Fibroblast of mammary gland (primary cell): ENCODE measurements at places on chromosomes 1 and 21.
A peak's percentile ranks its signal among the peaks of the same experiment; 100 is the strongest.

DNA sequence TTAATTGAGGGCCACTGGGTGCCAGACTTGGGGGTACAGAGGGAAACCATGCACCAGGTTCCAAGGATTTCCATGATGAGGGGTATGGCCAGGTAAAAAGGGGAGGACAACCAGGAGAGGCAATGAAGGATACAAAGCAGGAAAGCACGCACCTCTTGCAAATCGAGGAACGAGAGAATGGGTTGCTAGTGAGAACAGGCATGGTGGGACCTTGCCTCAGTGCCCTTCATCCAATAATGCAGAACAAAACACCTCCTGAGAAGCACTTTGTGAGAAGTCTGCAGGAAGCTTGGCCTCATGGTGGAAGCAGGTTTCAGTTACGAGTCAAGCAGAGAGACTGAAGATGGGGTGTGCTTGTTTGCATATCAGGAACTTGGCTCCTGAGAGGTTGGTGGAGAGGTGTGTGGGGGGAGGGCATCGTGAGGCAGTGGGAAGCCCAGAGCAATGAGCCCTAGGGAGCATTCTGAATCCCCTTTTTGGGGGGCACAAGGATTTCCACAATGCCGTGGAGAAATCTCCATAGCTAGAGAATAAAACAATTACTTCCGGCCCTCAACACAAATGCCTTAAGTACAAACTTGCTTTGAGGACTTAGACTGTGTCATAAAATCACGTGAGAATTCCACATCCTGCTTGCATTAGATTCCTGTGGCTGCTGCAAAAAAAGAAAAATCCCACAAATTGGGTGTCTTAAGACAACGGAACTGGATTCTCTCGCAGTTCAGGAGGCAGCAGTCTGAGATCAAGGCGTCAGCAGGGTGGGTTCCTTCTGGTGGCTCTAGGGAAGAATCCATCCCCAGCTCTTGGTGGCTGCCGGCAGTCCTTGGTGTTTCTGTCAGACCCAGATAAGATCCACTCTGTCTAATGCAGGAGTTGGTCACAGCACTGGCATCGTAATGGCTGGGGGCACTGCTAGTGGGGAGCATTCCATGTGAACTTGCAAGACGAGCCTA lies 54.9 kb upstream of the BACE2 start:
- peak; percentile 67 for DNase-seq

DNA sequence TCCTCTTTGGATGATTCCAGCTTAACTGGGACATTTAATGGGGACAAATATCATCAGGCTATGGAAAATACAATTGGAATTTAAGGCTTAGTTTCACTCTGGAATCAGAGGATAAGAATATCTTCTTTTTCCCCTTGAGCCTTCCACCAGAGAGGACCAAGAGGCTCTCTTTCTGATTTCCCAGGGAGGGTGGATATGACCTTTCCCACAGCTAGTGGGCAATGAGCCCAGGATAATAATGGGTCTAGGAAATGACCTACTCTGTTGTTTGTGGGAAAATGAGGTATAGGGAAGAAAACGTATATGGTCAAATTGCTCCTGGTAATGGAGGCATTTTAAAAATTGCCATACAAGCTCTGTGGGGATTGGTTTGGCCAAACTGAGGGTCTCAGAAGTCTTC lies 1.9 kb downstream of the OR6Y1 start:
- no peak for DNase-seq

- DNase-seq, result no peak
These were observed 2.9 kb downstream of the EIF2D start for GRCh38 chr1:206609229-206609991.

- DNase-seq, result no peak
These were observed 144.0 kb downstream of the ZNF281 start for GRCh38 chr1:200265881-200266280.

- DNase-seq, result no peak
These were observed 2.1 kb downstream of the EIF3I start for GRCh38 chr1:32224285-32224684.

- DNase-seq, result no peak
These were observed 61.6 kb downstream of the COL18A1 start for GRCh38 chr21:45466330-45467220.

- peak; percentile 48 for DNase-seq
These were observed 8.2 kb upstream of the ST6GALNAC3 start for GRCh38 chr1:76066394-76066793.

DNA sequence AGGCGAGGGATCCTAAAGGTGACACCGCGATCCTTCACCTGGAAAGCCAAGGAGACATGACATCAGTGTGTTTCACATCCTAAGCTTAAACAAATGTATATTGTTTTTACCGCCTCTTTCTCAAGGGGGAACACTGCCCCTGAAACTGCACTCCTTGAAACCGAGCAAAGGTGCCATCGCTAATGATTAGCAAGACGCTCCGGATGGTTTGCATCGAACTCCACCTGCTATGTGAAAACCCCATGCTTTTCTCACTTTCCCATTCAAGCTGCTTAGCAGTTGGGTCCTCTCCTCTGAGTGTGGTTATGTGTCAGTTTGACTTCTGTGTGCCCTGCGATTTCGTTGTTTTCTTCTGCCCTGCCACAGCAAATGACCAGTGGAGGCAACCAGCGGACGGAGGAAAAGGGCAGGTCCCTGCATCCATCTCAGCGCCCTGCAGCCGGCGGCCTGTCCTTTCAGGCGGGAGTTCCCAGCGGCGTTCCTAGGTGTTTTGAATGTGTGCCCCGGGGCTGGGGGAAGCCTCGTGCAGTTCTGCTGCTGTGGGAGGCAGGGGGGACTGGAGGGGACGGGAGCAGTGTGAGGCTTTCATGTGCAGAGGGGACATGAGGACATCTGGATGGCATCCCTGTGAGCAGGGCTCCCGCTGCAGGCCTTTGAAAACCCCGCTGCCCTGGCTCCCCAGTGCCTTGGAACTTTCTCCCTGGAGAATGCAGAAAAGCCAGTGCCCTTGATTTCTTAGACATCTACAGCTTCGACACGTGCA lies 16.1 kb downstream of the ZBTB18 start:
- no peak for DNase-seq

DNA sequence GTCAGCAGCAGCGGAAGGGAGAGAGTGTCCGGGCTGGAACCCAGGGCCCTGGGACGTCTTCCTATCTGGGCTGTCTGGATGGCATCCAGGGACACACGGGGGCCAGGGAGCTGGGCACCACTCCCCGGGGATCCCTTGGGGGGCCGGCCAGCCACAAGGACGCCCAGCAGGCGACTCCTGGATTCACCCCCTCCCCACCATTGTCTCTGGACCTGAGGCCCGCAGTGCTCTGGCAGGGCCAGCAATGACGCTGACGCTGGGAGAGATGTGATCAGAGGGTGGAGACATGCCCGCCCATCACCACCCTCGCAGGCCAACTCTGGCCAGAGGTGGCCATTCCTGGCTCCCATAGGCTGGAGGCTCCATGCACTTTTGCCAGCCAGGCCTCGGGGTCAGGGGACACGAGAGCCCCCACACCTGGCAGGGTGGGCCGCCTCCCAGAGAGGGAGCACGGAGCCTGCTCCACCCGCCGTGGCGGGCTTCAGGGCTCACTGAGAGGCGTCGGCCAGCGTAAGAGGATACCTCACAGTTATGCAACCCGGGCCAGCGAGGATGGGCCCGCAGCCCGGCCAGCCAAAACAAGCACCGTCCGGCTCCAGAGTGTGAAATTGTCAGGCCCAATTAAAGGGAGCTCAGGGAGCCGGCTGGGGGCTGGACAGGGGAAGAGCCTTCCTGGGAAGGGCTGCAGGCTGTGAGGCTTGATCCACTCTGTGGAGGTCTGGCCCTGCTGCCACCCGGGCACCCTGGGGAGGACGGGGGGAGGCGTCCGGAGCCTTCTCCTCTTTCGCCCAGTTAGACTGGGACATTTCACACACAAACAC lies 10.3 kb downstream of the ACTRT2 start:
- DNase-seq, result no peak

GRCh38 chr1:110208916-110209645 lies 1.0 kb upstream of the KCNC4 start:
- DNase-seq, result no peak

DNA sequence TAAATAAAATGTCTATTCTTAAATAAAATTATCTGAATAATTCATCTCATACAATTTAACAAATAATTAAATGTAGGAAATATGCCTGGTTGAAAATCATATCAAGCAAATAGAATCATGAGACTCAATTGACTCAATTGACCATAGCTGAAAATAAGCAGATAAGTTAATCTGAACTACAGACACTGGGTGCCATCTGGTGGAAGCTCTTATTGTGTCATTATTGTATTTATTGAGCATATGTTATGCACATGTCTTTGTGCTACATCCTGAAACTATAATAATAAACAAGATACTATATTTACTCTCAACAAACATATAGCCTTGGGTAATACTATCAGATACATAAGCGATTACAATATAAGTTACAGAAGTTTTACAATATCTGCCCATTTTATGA lies 41.0 kb downstream of the BRINP3 start:
- DNase-seq, result peak; percentile 7

DNA sequence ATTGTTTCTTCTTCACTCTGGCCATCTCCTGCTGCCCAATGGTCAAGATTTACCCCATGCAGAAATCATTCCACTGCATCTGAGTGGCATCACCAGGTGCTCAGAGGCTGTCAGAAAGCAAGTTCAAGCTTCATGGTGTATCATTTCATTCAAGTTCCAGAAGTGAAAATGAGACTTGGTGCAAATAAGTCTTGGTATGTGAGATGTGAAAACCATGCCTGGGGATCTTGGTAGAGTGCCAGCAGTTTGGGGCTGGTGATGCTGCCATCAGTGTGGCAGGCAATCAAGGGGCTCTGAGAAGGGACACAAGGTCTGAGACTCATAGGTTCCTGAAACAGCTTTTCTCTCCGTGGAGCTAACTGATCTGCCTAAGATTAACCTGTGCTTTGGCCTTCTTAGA lies 52.0 kb downstream of the CD2 start:
- DNase-seq, result no peak

GRCh38 chr1:32972814-32973428 lies 8.3 kb upstream of the RNF19B start:
- no peak for DNase-seq

DNA sequence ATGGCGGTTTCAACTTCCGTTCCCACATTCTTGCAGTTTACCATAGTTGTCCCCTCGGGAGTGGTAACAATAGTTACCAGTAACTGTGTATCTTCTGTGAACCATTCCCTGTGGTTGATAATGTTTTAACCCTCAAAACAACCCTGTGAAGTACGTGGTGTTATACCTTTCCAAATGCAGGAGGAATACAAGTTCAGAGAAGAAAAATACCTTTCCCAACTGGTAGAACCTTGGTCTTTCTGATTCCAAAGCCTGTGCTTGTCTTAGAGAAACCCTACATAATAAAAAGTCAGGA lies 789 bp downstream of the BTF3L4 start:
- DNase-seq, result peak; percentile 57

- no peak for DNase-seq
These were observed 270.6 kb downstream of the NFIA start for GRCh38 chr1:61352845-61353435.

- DNase-seq, result no peak
These were observed 23.1 kb upstream of the C1orf198 start for GRCh38 chr1:230891413-230891812.

DNA sequence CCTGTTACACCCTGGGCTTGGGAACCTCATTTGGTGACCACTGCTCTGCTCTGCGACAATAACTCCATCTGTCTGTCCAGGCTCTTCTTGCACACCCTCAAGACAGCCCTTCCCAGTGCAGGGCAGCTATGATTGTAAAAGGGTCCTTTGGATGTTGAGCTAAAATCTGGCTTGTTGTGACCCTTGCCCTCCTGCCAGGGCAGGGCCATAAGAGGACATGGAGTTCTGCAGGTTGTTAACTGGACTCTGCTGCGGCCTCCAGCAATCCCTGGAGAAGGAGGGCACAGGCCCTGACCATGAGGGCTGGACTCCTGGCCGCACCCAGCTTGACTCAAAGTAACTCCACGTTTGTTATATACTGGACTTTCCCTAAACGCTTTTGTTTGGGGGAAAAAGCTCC lies 41.2 kb downstream of the DHCR24 start:
- no peak for DNase-seq

DNA sequence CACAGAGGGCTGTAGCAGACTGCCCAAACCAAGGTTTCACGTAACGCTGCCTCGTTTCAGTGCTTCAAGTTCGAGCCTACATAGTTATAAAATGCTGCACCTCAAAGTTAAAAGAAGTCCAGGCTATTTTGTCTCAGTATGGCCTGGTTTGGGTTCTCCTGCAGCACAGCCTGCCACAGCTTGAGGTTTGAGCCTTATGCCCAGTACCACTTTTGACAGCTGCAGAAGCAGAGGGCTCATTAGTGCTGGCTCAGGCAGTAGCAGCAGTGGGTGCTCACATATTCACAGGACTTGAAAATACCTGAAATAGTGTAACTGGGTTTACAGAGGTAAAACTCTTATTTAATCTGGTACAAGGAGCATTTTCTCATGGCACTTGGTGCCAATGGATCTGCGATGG lies 15.3 kb downstream of the SPATA46 start:
- no peak for DNase-seq

DNA sequence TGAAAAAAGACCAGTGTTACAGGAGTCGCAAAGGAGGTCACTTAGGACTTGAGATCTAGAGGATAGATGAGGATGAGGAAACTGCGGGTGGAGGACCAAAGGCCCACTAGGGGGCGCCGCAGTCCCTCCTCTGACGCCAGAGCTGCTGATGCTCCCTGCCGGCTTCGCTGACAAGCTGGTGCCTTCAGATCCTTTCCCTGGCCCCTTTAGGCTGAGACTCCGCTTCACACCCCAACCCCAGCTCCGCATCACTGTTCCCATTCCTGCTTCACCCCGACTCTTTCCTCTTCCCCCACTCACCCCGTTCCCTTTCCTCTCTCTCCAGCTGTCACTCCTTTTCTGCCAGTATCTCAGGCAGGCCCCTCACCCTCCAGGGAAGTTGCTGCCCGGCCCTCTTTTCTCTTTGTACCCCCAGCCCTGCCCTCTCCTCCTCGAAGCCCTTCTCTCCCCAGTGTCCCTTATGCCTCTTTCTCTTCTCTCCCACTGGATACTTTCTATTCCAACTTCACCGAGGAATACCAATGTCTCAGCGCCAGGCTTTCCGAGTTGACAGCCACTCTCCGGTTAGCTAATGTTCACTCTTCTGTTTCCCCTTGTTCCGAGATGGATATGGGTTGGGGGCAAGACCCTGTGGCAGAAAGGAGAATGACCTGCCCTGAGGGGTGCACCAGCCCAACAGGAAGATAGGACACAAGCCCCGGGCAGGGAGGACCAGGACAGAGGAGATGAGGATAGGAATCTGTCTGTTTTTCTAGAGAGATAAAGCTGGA lies 4.5 kb downstream of the KCNJ9 start:
- DNase-seq, result peak; percentile 64

- no peak for DNase-seq
These were observed 129.8 kb upstream of the CHODL start for GRCh38 chr21:18114810-18115209.
